ENCODE measurements at places on chromosomes 3 and 15. TPM values are rescaled to one million over a fixed set of nuclear protein-coding genes. Genes with fewer than 3 reads are reported as not detected.

Gene ARHGEF26
- 20.1 TPM for polyA plus RNA-seq

Gene NR2E3
- polyA plus RNA-seq = 1.0 TPM

Gene RPSA
- polyA plus RNA-seq = 1,388 TPM

Gene SNX4
- 73.7 TPM for polyA plus RNA-seq

Gene LMAN1L
- not detected for polyA plus RNA-seq

Gene CTXN2
- 0.12 TPM for polyA plus RNA-seq

Gene DLL4
- 5.1 TPM for polyA plus RNA-seq

Gene HIGD2B
- polyA plus RNA-seq = not detected

Gene RNF168
- 21.9 TPM for polyA plus RNA-seq

DNA sequence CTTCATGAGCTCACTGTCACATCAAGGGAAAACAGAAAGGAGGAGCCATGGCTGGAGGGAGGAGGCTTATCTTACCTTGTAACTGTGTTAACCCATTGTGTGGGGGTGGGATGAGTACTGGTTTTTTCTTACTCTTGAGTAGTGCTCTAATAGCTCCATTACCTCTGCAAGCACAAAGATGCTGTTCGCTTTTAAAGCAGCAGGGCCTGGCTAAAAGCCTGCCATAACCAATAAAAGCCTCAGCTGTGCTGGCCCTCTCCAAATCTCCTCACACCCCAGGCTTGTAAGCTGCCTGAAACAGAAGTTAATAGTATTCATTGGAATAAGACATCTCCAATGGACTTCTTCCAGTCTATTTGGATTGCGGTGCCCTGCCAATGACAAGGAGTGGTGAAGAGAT is 544.1 kb downstream of the TUSC7 start:
- no peak for DNase-seq

DNA sequence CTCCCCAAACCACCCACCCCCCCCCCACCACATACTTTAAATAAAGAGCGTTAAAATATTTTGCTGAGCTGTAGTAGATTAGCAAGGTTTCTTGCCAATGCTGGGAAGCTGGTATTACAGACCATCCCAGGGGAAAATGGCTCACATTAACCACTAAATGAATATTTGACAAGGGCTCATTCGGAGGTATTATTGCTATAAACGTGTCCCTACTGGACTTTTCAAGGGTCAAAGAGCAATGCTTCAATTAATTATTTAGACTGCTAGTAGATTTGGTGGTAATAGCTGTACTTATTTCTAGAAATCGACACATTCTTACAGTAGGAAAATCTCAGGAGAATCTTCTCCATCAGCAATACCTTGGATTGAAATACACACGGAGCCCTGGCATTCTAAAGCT is 5.2 kb downstream of the SOX2 start:
- DNase-seq = no peak

DNA sequence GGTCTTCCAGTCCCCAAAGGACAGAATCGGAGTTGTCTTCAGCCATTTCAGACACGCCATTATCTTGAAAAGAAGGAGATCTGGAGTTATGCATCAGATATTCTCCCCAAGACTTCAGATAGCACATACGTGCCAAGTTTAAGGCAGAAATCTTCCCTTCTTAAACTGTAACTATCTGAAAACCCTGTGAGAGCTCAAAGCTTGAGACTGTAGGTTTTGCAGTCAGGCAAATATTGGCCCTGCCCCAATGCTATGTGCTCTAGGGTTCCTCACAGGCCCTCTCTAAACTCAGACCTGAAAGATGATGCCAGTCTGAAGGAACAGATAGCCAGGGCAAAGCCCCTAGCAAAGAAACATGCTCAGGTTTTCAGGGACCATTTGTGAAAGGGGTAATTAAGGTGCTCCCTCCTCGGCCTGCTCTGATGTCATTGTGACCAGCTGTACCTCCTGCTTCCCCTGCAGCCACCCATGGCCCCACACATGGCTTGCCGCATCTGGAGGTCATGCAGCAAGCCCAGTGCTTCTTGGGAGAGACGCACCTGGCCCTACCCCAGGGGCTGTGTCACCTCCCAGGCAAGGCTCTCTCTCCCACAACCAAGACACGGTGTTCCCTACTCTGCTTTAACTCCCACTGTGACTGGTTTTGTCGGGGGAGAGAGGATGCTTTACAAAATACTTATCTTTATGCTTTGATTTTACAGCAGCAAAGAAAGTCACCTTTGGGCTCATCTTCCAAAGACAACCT is 53.4 kb upstream of the POMGNT2 start:
- no peak for DNase-seq

- DNase-seq = no peak
Measured at GRCh38 chr3:153144779-153145178, 17.2 kb upstream of the RAP2B start.

DNA sequence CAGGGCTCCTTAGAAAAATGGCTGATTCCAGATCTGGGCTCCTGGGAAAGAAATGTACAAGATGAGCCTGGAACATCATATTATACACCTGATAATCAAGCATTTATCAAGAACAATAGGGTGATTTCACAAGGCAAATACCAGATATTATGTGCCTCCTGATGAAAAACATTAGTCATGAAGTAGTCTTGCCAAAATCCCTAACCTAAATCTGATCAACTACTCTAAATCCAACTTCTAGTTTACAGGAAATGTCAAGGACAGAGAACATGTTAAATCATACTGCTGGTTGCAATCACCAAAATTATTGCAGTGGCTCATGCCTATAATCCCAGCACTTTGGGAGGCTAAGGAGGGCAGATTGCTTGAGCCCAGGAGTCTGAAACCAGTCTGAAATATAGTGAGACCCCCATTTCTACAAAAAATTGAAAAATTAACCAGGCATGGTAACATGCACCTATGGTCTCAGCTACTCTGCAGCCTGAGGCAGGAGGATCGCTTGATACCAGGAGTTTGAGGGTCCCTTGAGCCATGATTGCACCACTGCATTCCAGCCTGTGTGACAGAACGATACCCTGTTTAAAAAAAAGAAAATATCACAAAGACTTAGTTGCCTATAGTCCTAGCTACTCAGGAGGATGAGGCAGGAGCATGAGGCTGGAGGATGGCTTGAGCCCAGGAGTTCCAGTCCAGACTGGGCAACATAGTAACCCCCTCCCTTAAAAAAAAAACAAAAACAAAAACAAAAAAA is 34.9 kb upstream of the ATP13A3 start:
- DNase-seq = no peak

DNA sequence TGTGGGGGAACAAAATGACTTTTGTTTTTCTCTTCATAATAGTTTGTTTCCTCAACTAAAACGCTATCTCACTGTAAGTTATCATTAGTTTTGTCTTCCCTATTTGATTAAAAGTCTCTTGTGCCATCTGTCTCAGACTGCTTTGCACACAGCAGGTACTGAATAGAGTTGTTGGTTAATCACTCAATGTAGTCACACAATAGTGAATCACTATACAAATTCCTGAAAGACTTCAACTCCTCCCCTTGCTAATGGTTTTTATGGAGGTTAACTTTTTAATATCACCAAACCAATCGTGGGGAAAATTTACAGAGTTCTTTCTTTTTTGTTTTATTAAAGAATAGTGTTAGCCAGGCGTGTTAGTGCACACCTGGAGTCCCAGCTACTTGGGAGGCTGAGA is 2.6 kb upstream of the NGLY1 start:
- DNase-seq = no peak

- DNase-seq = no peak
Measured at GRCh38 chr3:70606018-70606417, 293.6 kb upstream of the MDFIC2 start.

DNA sequence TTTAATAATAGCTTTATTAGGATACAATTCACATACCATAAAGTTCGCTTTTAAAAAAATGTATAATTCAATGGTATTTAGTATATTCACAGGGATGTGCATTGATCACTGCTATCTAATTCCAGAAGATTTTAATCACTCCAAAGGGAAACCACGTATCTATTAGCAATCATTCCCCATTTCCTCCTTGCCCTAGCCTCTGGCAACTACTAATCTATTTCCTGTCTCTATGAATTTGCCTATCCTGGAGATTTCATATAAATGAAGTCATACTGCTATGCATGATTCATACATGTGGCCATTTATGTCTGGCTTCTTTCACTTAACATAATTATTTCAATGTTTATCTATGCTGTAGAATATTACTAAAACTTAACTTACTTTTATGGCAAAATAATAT is 32.0 kb upstream of the CASR start:
- DNase-seq = no peak

DNA sequence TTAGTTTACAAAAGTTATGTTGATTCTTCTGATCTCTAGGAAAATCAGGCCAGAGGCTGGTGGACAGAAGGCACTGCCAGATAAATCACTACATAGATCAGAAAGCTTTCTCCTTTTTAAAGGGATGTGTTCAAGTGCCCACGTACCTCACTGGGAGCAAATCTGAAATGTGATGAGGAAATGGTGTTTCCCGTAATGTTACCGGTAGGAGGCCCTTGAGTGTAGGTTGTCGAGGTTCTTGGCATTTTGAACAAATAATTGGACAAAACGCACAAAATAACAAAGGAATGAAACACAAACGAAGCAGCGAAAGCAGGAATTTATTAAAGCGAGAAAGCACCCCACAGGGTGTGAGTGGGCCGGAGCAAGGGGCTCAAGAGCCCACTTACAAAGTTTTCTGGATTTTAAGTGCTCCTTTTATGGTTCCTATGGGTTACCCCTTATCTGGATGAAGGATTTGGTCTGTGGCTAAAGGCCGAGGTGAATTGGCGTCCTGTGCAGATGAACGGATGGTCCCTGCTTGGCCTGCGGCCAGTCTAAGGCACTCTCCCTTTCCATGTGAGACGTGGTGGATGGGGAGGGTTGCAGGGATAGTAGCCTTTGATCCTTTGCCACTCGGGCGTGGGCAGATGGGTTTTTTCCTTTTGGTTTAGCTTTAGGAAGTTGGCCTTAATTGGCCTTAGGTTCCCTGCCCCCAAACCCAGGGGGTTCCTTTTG is 1.0 kb downstream of the SNX1 start:
- DNase-seq = no peak

- no peak for DNase-seq
Measured at GRCh38 chr3:123412076-123412475, 36.8 kb downstream of the ADCY5 start.

DNA sequence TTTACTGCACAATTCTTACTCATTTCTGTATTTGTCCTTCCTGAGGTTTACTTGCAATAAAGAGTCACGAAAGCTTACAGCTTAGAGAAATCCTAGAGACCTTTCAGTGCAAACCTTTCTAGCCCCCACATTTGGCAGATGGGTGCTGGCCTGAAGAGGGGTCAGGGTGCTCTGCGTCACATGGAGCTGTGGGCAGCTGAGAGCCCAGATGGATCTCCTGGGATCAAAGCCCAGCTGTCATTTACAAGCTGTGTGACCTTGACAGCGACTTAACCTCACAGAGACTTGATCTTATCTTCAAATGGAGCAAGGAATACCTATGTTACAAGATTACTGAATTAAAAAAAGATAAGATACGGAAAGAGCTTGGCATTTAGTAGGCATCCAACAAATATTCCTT is 24.0 kb upstream of the RAF1 start:
- no peak for DNase-seq

DNA sequence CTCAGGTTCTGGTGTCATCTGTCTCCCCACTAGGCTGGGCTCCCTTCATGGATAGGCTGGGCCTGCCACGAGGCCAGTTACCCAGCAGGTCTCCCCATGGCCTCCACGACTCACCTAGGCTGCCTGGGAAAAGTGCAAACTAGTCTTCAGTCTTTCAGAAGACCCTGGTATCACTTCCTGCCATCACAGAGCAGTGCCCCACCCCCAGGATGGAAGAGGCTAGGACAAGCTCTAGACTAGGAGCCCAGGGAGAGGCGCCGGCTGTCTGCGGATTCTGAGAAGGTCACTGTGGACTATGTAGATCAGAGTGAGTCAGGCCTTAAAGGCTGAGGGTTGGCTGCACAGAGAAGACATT is 63.7 kb downstream of the CORO2B start:
- DNase-seq = no peak

GRCh38 chr3:12944849-12945248 is 103.5 kb upstream of the RPL32 start:
- DNase-seq = no peak

DNA sequence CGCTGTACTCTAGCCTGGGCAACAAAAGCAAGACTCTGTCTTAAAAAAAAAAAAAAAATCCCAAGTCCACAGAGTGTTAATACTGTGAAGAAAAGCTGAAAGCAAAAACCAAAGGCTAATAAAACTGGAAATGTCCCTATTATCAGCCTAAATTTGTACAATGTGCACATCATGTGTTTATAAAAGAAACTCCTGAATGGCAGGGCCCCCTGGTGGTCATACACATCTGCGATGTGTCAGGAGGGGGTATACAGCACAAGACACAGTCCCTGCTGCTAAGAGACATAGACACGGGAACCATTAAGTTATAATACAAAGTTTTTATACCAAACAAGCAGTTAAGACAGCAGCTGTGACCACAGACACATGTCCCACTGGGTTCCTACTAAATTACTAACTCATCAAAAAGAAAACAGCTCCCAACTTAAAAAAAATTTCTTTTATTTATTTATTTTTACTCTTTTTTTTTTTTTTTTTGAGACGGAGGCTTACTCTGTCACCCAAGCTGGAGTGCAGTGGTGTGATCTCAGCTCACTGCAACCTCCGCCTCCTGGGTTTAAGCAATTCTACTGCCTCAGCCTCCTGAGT is 31.0 kb downstream of the IDH2 start:
- peak; percentile 82 for DNase-seq

- no peak for DNase-seq
Measured at GRCh38 chr3:126934031-126934531, 48.8 kb upstream of the PLXNA1 start.

- DNase-seq = no peak
Measured at GRCh38 chr3:123329636-123330340, 119.1 kb downstream of the ADCY5 start.

GRCh38 chr3:190099099-190099498 is 21.6 kb downstream of the P3H2 start:
- no peak for DNase-seq

GRCh38 chr3:152428577-152428976 is 159.8 kb downstream of the MBNL1 start:
- no peak for DNase-seq

GRCh38 chr3:43709022-43709421 is 18.3 kb downstream of the ABHD5 start:
- no peak for DNase-seq

DNA sequence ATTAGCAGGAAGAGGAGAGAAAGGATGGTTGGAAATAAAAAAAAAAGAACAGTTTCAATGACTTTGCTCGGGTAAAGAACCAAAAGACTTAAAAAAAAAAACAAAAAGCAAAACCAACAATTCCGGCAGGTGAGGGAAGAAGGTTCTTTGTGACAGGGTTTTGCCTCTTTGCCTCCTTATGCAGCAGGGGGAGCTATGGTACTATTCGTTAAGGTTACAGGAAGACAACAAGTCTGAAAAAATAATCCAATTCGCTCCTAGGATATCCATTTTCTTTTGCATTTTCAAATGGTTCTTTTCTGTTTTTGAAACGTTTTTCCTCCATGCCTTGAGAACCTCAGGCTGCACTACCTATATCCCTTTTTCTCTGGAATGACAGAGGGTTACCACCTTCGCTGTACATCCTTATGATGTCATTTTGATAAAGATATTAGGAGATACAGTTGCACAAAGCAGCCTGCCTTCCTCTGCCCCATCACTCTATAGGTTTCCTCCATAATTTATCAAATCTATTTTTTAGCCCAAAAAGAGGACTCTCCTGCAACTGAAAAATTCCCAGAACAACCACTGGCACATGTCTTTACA is 55.0 kb downstream of the CFAP20DC start:
- DNase-seq = peak; percentile 71
